ENCODE measurements at places on chromosomes 3 and 15. TPM values are rescaled to one million over a fixed set of nuclear protein-coding genes. Genes with fewer than 3 reads are reported as not detected.

IL12A gene
- 0.34 TPM for polyA plus RNA-seq

NR2E3 gene
- polyA plus RNA-seq: not detected

KY gene
- polyA plus RNA-seq: 0.44 TPM

DAZL gene
- not detected for polyA plus RNA-seq

CCDC80 gene
- polyA plus RNA-seq: 3.2 TPM

SNTN gene
- polyA plus RNA-seq: not detected

CIB2 gene
- 64.1 TPM for polyA plus RNA-seq

FYCO1 gene
- 5.5 TPM for polyA plus RNA-seq

DUOX2 gene
- polyA plus RNA-seq: 0.08 TPM

CCR8 gene
- polyA plus RNA-seq: not detected

ZNF385D gene
- polyA plus RNA-seq: 0.75 TPM

DNAH1 gene
- polyA plus RNA-seq: 1.8 TPM

KLHL40 gene
- not detected for polyA plus RNA-seq

SPG21 gene
- polyA plus RNA-seq: 111 TPM

RBPMS2 gene
- polyA plus RNA-seq: 4.5 TPM

GALNT15 gene
- 23.6 TPM for polyA plus RNA-seq

PATL2 gene
- 0.31 TPM for polyA plus RNA-seq

SHQ1 gene
- 5.8 TPM for polyA plus RNA-seq
